ENCODE measurements at places on chromosomes 1 and 21. TPM values are rescaled to one million over a fixed set of nuclear protein-coding genes. Genes with fewer than 3 reads are reported as not detected.

Gene CAMK2N1
- total RNA-seq = 0.60 TPM

Gene ANXA9
- not detected for total RNA-seq

Gene OBSCN
- total RNA-seq = 4.1 TPM

Gene ACBD6
- total RNA-seq = 53.2 TPM

Gene TGFB2
- total RNA-seq = 9.5 TPM
